ENCODE measurements at places on chromosomes 2 and 18.

DNA sequence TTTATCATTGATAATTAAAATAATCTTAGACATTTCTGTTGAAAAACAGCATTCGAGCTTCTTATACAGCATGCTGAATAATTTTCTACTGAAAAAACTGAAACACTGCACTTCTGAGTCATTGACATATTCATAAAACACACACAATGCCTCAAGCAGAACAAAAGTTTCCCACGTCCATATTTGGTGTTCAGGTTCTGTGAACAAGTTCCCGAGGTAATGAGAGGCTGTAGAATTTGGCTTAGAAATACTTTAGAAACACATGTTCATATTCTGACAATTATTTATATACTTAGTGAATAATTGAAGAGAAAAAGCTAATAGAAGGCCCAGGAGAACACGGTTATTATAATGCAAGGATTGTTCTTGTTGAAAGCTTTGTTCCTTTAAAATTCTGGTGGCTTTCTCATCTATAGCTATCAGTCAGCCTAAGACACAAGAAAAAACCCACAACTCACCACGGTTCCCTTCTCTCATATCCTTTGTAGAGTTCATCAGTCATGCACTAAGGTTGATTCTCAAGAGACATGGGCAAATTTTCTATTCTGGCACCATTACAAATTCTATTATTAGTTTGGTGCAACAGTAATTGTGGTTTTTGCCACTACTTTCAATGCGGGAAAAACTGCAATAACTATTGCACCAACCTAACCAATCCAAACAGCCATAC is 194.4 kb downstream of the TMX3 start:
- no peak for DNase-seq

DNA sequence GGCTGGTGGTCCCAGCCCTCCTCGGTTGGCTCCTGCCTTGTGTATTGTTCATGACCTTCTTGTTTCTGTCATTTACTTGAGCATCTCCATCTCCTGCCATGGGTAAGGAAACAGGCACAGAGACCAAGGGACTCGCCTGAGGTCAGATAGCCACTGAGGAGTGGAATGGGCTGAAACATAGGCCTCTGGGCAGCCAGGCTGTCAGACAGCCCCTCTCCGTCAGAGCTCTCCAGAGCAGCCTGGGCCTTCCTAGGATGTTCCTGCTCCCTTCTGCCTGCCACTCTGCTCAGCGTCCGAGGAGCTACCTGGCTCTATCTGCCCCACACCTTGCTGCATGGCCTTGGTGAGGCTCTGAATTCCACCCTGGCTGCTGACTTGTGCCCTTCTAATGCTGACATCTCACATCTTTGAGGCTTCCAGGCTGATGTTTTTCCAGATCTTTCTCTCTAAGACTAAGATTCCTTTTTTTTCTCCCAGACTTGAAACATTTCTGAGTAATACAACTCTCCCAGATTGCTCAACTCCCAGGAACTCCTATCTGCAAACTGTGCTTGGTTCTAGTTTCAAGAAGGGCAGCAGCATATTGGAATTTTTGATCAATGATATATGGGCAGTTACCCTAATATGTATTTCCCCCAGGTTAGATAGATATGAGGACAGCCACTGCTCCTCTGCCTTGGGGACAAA is 67.7 kb downstream of the MCFD2 start:
- DNase-seq: no peak

DNA sequence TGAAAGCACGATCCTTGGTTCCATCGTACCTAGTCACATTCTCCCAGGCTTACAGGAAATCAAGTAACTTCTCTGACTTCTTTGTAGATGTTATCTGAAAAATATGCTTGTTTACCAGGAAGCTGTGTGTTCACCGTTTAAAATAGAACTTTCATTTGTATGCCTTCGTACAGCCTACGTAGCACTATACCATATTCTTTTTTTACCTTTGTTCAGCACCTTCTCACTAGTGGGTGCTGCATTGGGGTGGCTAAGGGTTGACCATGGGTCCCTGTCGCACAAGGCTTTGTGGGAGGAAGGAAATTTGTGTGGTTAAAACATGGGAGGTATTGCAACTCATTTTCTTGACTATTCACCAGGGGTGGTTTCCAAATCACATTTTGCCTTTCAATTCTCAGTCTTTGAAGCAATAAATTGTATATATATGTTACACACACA is 16.6 kb downstream of the MALT1 start:
- DNase-seq: peak; percentile 19

- no peak for DNase-seq
Observed at GRCh38 chr2:197538412-197538811, 22.5 kb downstream of the MOB4 start.

DNA sequence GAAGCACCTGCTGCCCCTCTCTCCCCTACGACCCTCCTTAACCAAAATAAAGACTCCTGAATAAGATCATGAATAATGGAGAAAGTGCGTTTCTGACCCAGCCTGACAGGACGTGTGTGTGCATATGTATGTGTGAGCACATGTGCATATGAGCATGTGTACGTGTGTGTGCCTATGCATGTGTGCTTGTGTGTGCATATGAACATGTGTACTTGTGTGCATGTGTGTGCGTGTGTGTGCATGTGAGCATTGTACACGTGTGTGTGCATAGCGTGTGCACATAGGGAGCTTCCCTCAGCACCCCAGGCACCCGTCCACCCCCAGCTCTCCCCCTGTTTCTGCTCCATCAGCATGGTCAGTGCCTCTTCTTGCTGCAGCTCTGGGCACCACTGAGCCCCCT is 10.7 kb downstream of the KCNIP3 start:
- no peak for DNase-seq

- DNase-seq: no peak
Observed at GRCh38 chr2:14344355-14344754, 288.2 kb upstream of the LRATD1 start.

DNA sequence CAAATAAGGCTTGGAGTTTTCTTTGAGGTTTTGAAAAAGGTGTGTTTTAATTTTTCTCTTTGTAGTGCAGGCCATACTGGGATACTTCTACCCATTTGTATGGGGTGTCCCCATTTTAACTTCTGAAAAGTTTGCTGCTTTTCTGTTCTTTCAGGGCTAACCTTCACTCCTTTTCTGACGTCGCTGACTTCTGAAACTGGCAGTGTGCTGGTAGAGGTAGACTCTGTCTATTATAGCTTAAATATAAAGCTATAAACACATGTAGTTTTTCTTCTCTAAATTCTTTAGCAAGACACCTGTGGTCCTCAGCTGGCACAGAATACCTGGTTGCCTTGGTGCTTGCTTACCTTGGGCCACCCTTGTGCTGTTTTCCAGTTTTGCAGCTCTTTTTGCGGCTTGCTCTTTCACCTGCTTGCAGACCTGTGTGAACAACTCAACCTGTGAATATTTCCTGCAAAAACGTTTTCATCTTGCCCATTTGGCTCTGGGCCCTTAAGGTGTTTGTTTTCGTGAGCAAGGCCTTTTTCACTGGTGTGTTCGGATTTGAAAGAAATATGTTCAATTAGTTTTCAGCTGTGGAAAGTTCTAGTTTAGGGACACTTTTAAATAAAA is 42.2 kb downstream of the PHLPP1 start:
- no peak for DNase-seq

DNA sequence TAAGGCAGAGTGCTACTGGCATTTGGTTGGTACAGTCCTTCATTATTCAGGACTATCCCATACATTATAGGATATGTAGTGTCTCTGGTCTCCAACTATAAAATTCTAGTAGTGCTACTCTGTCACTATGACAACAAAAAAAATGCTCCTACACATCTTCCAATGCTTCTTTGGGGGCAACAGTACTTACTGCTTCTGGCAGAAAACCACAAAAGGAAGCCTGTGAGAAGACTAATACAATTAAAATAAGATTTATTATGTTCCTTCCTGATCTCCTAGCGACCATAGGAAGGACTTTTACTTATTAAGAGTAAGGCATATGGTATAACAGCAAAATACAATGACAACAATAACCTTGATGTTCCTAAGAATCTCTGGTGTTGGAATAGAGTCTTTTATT is 48.4 kb upstream of the CPO start:
- DNase-seq: no peak

- no peak for DNase-seq
Observed at GRCh38 chr2:69022548-69022947, 9.6 kb downstream of the ANTXR1 start.

DNA sequence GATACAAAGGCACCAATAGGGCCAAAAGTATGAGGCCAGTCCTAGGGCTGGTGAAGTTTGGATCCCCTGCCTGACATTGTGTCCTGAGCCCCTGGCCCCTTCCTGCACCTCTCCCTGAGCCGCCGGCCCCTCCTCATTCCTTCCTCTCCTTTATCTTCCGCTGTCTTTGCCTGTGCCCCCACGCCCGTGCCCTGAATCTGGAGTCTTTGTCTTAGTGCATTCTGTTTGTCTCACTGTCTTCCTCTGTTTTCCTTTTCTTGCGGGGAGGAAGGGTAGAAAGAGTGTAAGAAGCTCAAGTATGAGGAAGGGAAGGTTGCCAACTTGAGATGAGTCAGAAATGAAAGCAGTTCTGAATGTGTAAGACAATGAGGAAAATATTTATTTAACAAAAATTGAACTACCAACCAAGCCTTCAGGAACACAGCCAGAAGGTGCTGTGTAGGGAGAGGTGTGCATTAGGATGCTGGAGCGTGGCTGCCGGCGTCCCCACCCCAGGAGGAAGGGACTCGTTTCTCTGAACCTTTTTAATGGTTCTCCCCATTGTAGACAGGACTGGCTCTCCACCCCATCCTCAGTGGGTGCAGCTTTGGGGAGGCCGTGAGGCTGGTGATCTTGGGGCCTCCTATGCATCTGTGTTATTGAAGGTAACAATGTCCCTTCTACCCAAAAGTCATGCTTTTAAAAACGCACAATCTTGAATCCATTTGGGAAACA is 133.1 kb downstream of the NEDD4L start:
- DNase-seq: no peak

DNA sequence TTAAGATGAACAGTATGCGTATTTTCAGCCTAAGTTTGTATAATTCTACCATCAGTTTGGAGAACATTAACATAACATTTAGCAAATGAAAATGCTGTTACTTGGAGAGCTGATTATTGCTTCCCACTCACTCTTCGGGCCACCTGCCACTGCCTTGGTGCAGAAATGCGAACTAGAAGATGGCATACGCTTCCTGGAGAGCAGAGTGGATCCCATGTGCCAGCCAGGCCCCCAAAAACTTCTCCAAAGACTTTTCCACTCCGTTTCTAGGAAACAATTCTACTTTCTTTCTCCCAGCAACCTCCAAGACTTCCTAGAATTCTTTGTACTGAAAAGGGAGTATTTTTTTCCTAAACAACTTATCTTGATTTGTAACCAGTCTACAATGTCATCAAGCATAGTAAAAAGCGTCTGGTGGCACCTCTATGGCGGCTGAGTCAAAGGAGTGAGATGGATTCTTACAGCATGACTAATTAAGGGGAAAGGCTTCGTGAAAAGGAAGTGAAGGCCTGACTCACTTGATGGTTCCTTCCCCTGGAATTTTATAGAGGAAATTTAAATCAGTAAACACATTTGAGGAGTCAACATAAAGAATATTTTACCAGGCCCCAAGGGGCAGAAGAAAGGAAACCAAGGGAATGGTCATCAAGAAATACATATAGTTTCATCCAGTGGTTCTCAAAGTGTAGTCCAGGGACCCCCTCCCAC is 36.6 kb downstream of the FEZ2 start:
- DNase-seq: no peak

GRCh38 chr2:152710713-152711112 is 6.5 kb downstream of the PRPF40A start:
- DNase-seq: no peak

- peak; percentile 85 for DNase-seq
Observed at GRCh38 chr18:3013024-3013804, at the start of gene LPIN2. TSS of gene LPIN2 (minus strand) at chr18:3013144. CDS start at chr18:2960840, 52,304 bp downstream.

GRCh38 chr2:215328066-215328465 is 16.2 kb downstream of the ATIC start:
- DNase-seq: no peak

DNA sequence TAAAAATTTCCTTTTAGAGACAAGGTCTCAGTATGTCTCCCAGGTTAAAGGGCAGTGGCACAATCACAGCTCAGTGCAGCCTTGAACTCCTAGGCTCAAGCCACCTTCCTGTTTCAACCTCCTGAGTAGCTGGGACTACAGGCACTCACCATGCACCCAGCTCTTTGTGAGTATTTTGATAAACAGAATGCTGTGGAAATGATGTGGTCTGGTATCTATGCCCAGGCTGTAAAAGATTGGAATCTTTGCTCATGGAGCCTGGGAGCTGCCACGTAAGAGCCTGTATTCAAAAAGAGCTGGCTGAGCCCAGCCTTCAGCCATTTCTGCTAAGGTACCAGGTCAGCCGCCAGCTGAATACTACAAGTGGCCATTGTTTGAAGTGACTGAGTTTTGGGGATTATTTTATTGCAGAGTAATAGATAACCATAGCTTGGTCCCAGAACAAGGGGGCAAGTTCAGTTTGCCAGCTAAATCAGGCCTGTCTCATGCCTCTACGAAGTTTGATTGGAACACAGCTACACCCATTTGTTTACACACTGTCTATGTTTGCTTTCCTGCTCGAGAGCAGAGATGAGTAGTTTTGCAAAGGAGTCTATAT is 21.3 kb upstream of the ARL5A start:
- DNase-seq: no peak

DNA sequence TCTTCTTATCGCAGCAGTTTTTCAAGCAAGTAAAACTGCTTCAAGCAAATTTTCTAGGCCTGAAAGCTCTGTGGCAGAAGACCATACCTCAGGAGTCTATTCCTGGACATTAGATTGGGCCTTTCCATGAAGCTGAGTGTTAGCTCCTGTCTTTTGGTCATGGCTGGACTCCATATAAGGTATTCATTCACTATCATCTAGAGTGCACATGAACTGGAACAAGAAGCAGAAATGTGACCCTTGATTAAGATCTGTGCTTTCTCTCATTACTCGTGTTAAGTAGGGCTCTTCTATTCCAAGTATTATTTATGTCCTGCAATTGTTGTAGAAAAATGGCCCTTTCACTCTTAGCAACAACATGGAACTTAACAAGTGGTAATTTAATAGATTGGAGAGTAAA is 5.9 kb upstream of the GULP1 start:
- no peak for DNase-seq

- DNase-seq: no peak
Observed at GRCh38 chr2:161136696-161137324, 23.4 kb upstream of the TANK start.

- no peak for DNase-seq
Observed at GRCh38 chr2:111910609-111911277, 12.3 kb downstream of the MERTK start.

DNA sequence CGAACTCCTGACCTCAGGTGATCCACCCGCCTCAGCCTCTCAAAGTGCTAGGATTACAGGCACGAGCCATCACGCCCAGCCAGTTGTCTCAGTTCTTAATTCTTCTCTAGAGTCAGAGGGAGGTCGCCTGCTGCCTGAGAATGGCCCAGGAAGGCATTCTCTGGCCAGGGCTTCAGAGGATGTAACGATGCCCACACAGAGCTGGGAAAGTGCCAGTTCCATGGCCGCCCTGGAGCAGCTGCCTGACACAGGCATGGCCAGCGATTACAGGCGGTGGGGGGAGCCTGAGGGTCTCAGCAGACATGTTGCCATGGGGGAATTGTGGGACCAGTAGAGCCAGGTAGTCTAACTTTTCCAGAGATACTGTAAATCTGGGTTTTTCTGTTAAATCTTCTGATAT is 25.6 kb upstream of the DNMT3A start:
- no peak for DNase-seq

GRCh38 chr2:3141696-3142095 is 235.9 kb downstream of the EIPR1 start:
- no peak for DNase-seq

All from activated CD8-positive, alpha-beta memory T cell treated with anti-CD3 and anti-CD28 coated beads for 1 hour (primary cell).